ENCODE measurements at places on chromosomes 5 and 9.

DNA sequence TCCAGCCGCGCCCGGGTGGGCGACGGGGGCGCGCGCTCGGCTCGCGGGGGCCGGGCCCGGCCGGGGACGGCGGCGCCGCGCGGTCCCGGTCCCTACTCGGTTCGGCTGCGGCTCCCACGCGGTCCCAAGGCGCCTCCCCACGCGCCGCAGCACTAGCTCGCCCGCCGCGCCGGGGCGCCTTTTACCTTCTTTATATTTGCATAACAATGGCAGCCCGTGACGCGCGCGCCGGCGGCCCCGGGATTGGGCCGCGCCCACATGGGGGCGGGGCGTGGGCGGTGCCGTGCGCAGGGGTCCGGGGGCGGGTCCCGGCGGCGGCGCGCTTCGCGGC lies at the start of gene NRARP:
Gene NRARP (minus strand): TSS at position 154 of the 331 bp plus-strand sequence. CDS start 343 bp downstream, outside the sequence.
- DNase-seq: peak; percentile 92

DNA sequence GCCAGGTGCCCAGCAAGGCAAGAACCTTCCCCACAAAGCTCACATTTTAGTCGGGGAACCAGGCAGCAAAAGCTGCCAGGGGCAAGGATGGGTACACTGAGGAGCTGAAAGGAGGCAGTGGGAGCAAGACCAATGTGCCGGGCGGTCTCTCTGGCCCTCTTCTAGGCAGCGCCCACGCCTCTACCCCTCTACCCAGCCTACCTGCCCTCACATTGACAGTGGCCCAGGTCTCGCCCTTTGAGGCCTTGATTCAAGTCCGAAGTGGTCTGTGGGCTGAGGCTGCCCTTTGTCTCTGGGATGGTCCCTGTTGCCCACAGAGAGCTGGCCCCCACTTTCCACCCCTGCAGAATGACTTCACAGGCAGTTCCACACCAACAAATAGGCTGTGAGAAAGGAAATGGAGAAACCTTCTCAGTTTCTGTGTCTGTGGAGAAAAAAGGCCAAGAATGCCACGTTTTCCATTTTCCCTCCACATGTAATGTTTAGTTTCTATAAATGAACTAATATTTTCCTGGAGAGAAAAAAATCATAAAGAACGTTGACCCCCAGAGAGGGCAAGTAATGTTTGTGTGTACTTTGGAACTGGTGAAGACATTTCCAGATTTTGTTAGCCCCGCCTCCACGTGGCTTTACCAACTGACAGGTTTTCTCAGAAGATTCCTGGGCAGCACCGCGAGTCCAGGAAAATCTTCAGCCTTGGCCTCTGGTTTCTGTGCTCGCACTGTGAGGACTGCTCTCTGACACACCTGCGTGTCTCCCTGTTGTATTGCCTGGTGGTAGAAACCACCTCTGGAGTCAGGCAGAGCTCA lies 57.4 kb upstream of the ANGPTL2 start:
- DNase-seq: no peak

GRCh38 chr5:45696206-45696836 lies at the start of gene HCN1:
Gene HCN1, minus strand, starts transcription at chr5:45696380.
- DNase-seq: no peak

- DNase-seq: peak; percentile 32
Measured at GRCh38 chr5:150562832-150563231, 54.9 kb downstream of the NDST1 start.

GRCh38 chr5:109645707-109646192 lies 44.0 kb upstream of the MAN2A1 start:
- DNase-seq: no peak

- no peak for DNase-seq
Measured at GRCh38 chr5:159184236-159184635, 25.1 kb downstream of the RNF145 start.

GRCh38 chr5:16619136-16619535 lies 2.3 kb upstream of the RETREG1 start:
- DNase-seq: no peak

- DNase-seq: no peak
Measured at GRCh38 chr5:170372971-170373370, 16.2 kb downstream of the KCNMB1 start.

GRCh38 chr9:592225-592624 lies 249.3 kb upstream of the DMRT1 start:
- no peak for DNase-seq

All from CD4-positive, alpha-beta T cell treated with Interleukin-21 for 1 hour (primary cell).